ENCODE measurements at places on chromosomes 6 and 20.

GRCh38 chr20:40572251-40572650 lies 116.8 kb downstream of the MAFB start:
- DNase-seq = no peak

DNA sequence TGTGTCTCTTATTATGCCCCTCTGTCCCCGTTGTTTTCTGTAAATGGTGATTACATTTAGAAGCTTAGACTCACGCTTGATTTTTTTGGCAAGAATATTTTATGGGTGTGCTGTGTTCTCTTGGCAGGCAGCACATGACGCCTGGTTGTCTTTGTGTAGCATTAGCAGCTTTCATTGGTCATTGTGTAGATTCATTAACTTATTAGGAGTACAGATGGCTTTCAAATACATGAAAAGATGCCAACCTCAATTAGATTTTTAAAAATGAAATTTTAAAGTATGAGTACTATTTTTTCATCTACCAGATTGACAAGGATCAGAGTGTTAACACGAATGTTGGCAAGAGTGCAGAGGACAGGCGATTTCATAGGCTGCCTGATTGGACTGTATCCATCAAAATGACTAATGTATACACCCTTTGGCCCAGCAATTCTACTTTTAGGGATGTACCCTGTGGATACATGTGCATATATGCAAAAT lies 15.2 kb downstream of the COX4I2 start:
- DNase-seq = no peak

DNA sequence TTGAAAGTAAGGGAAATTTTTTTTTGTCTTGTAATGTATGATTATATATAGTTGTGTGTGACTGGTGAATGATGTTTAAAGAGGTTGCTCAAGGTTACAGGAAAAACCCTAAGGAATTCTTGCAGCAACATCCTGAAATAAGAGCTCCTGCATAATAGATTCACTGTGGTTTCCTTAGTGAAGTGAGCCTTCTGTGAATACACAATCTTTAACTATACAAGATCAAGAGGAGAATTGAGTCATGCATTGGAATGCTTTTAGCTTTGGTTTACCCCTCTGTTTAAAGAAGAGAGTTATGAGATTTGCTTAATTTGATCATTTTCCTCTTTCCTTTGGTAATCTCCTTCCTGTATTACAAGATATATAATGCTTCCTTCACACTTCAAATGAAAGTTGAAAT lies 141.6 kb upstream of the EYA4 start:
- DNase-seq = no peak

- DNase-seq = no peak
Measured at GRCh38 chr20:24097506-24098245, 109.1 kb upstream of the GGTLC1 start.

GRCh38 chr6:164398647-164399046 lies 910.8 kb downstream of the C6orf118 start:
- no peak for DNase-seq

GRCh38 chr6:129153257-129153656 lies 270.3 kb downstream of the LAMA2 start:
- DNase-seq = no peak

- DNase-seq = no peak
Measured at GRCh38 chr20:8356806-8357205, 224.7 kb downstream of the PLCB1 start.

DNA sequence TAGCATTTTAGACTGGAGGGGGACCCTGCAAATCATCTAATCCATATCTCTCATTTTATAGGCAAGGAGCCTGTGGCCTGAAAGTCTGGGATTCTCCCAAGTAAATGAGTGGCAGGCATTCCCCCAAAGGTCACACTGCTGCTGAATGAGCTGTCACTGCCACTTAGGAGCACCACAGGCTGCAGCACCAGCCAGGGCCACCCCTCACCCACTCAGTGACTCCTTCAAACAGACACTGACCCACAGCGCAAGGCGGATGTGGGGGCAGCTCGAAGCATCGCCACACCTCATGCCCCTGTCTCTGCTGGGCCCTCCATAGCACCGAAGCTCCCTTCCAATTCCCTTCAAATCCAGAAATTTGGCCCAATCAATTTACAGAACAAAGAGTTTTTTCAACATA lies 119.9 kb upstream of the ARID1B start:
- no peak for DNase-seq
